GM04504 (cell line): ENCODE measurements at places on chromosomes 6 and 20.

DNA sequence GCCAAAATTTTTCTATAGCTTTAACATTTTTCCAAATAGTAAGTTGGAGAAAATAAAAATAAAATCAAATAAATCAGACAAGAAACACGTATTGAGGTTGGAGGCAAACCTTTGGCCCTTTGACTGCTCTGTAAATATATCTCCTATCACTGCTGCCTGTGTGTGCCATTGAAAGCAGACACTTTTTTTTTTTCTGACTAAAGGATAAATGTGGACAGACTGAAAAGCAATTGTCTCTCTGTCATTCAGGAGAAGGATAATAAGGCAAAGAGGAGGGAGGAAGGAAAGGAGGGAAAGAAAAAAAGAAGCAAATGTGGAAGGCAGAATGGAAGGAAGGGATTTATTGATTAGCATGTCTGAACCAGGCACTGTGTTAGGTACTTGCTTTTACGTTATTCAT is 85.2 kb upstream of the SULF2 start:
- no peak for DNase-seq

- no peak for DNase-seq
These were observed 8.1 kb upstream of the ARFGAP1 start for GRCh38 chr20:63264519-63264918.

DNA sequence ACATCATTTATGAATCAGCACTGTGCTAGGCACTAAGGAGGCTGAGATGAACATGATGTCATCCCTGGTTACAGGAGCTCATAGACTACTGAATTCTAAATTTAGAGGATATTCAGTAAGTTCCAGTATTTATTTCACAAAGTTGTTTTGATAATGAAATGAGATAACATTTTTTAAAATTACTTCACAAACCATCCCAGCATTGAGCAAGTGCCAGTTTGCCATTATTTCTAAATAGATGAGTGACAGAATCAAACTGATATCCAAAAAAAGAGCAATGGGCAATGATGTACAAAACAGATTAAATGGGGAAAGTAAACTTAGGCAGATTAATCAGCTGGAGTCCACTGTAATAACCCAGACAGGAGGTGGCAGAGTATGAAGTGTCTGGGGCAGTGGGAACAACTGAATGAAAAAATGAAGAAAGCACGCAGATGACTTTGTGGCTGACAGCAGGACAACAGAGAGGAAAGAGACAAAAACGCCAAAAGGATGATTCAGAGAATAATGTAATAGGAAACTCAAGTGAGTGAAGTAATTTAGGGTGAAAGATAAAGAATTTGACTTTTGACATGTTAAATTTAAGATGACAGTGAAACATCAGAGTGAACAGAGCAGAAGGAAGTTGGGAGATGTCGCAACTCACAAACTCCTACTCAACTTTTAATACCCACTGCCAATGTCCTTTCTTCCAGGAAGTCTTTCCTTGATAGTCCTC is 70.2 kb downstream of the RCAN2 start:
- peak; percentile 19 for DNase-seq

DNA sequence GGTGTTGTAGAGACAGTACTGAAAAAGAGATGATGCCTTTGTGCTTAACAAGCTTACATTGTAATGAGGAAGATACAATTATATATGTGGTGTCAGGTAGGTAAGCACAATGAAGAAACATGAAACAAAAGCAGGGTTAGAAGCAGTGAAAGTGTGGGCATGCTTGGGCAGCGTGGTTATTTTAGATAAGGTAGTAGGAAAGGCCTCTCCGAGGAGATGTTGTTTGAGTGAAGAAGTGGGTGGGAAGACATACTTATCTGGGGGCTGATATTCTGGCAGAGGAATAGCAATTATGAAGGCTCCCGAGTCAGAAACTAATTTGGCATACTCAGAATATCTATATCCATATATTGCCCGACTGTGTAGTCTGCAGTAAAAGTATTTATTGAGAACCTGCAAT is 4.7 kb downstream of the CDKAL1 start:
- DNase-seq: no peak

DNA sequence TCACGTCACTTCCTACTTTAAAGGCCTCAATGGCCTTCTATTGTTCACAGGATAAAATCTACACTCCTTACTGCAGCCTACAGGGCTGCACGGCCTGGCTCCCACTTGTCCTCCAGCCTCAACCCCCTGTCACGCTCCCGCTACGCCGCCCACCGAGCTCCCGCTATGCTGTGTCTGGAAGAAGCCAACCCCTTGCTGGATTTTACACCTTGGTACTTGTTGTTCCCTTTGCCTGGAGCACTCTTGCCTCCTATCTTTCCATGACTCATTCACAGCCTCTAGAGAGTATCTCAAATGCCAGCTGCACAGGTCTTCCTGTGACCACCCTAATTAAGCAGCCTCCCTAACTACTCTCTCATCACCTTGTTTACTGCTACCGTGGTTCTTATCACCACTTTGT is 259.9 kb downstream of the PRKN start:
- no peak for DNase-seq

GRCh38 chr6:7106752-7107577 is 796 bp upstream of the RREB1 start:
- DNase-seq: no peak

- no peak for DNase-seq
These were observed 109.7 kb downstream of the MBOAT1 start for GRCh38 chr6:20102397-20103073.

DNA sequence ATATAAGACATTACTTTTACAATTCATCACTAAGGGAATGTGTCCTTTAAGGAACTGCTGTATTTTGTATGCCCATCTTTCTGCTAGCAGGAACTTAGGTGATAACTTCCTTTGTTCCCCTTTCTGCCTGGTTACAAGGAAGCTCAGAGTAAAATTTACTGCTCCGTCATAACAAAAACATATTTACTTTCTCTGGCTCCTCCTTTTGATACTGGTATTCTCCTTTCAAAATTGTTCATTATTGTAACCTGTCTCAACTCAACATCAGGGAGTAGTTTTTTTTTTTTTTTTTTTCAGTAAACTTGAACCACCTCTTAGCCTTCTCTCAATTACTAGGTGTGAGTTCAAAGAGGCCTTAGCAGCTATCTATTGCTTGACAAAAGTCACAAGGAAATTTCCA is 37.1 kb downstream of the RIPOR2 start:
- DNase-seq: no peak

DNA sequence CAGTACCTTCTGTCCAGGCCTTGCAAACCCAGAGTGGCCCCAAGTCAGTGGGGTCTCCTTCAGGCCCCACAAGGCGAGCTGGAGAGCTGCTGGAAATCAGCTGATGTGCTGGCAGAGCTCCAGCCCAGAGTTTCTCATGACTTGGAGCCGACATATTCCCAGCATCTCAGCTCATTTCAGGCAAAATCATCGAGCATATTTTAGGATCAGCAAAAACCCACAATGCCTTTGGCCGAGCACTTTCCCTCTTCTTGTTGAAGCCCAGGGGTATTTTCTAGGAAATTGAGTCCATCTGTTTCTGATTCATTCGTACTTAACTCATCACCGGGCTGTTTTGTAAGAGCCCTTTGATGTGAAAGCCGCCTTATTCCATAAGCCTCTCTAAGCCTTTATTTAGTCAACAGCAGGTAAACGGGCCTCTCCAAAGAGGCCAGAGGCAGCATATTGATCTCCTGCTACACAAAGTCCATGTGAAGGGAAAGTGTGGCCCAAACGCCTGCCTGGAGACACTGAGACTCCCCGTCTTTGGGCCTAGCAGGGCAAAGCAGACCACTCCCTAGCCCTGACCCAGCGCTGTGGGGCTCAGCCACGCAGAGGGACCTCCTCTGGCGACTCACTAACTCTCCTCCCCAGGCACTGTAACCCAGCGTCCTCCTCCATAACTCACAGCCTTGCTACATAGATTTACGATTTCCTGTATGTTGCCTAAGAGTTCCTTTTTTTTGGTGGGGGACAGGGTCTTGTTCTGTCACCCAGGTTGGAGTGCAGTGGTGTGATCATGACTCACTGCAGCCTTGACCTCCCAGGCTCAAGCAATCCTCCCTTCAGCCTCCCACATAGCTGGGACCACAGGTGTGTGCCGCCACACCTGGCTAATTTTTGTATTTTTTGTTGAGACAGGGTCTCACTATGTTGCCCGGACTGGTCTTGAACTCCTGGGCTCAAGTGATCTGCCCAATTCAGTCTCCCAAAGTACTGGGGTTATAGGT is 12.1 kb upstream of the C20orf203 start:
- DNase-seq: peak; percentile 88

- no peak for DNase-seq
These were observed 4.3 kb downstream of the CDH4 start for GRCh38 chr20:61256365-61256764.

DNA sequence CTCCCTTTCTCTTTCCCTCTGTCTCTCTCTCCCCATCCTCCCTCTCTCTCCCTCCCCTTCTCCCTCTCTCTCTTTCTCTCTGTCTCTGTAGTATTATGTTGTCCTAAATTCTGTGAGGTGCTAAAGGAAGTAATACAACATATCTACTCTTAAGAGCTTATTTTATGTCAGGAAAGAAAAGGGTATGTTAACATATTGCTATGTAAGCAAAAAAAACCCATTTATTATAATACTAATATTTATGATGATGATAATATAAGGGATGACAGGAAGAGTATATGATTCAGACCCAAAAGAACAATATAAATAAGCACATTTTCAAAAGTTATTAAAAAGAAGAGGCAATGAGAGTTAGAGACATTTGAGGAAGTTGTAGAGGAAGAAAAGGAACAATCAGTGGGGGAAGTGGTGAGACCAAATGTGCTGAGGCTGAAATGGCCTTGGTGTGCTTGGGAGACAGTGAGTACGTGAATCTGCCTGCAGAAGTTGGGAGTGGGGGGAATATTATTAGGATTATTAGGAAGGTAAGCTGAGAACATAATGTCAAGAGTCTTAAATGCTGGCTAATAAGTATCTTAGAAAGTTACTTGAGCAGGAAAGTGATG is 303.6 kb upstream of the FERMT1 start:
- DNase-seq: no peak
